Activated CD4-positive, alpha-beta T cell treated with anti-CD3 and anti-CD28 coated beads, Interleukin-2, amount 10 ng/mL, durations not matched to agents 7 days and 5 days (primary cell): ENCODE measurements at places on chromosomes 12 and 14. TPM values are rescaled to one million over a fixed set of nuclear protein-coding genes. Genes with fewer than 3 reads are reported as not detected.

The CIROP gene
- not detected for total RNA-seq

The SELPLG gene
- total RNA-seq: 214 TPM

GRCh38 chr12:103806803-103807202 is 34.2 kb downstream of the NT5DC3 start:
- H3K4me1 ChIP-seq: no peaks in the 10 kb centered on the region
- H3K4me3 ChIP-seq: no peak overlapping the region
- H3K27ac ChIP-seq: no peak overlapping the region
- peaks cover 2% of the 10 kb centered on the region for H3K36me3 ChIP-seq

GRCh38 chr12:11622876-11623281 is 26.6 kb upstream of the ETV6 start:
- no peak for DNase-seq
- no peak overlapping the region for H3K4me3 ChIP-seq
- H3K27me3 ChIP-seq: no peaks in the 10 kb centered on the region

GRCh38 chr14:35229792-35230089 is 62.4 kb upstream of the PSMA6 start:
- DNase-seq: no peak
- no peaks in the 10 kb centered on the region for H3K27me3 ChIP-seq
- H3K36me3 ChIP-seq: peaks cover 7% of the 10 kb centered on the region

GRCh38 chr14:24840204-24840893 is 206.4 kb upstream of the GZMB start:
- no peak overlapping the region for H3K4me3 ChIP-seq
- H3K27me3 ChIP-seq: peaks cover 10% of the 10 kb centered on the region
- DNase-seq: no peak
- H3K27ac ChIP-seq: no peak overlapping the region

- H3K4me3 ChIP-seq: no peak overlapping the region
- H3K4me1 ChIP-seq: peaks cover 10% of the 10 kb centered on the region
- no peaks in the 10 kb centered on the region for H3K27me3 ChIP-seq
Observed at GRCh38 chr14:68694516-68695235, 98.2 kb downstream of the ZFP36L1 start.

- H3K4me3 ChIP-seq: no peak overlapping the region
- peaks cover 56% of the 10 kb centered on the region for H3K4me1 ChIP-seq
- no peaks in the 10 kb centered on the region for H3K27me3 ChIP-seq
- no peak overlapping the region for H3K27ac ChIP-seq
Observed at GRCh38 chr12:21500786-21501257, 613 bp downstream of the RECQL start.
